ENCODE measurements at places on chromosomes 12 and 14.

GRCh38 chr14:73462048-73462715 is 3.8 kb upstream of the NUMB start:
- no peak for DNase-seq

GRCh38 chr14:68893566-68893965 is 85.5 kb downstream of the ACTN1 start:
- DNase-seq: no peak

DNA sequence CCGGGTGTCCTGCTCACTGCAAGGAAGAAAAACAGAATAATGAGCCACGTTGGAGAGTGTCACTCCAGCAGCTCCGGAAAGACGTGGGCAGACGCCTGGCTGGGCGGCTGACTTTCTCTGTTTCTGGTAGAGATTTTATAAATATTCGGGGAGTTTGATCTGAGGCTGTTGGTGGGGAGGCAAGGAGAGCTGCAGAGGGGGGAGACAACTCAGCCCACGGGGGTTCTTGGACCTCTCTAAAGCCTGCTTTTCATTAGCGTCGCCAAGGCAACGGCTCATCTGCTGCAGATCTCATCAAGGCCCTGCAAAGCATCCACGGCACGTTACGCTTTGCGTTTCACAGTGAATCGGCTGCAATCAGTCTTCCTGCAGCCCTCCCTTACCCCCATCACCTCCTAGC is 207.2 kb downstream of the ZFP36L1 start:
- DNase-seq: no peak

DNA sequence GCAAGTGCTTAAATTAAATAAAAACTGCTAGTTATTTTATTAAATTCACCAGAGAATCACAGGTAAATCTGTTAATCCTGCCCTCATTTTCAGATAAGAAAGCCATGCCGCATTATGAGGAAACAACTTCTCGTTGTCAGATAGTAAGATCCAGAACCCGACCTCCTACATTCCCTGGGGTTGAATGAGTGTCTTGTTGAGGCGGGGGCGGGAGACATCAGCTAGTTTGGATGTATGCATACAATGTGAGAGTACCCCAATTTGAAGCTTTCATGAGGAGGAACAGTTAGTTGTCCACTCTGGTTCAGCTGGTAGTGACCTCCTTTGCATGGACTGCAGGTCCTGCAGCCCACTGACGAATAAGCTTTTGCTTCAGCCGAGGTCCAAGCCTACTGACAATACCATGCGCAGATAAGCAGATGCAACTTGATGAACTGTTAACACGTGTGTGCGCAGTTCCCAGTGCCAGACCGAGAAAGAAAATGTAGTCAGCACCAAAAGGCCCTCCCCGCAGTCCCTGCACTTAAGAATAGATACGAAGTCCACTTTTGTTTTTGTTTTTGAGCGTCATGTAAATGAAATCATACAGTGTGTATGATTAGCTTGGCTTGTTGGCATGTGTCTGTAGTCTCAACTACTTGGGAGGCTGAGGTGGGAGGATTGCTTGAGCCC is 34.9 kb downstream of the EVL start:
- DNase-seq: no peak

- no peak for DNase-seq
Observed at GRCh38 chr12:96864335-96864734, 42.7 kb upstream of the NEDD1 start.

- DNase-seq: no peak
Observed at GRCh38 chr12:39161465-39162085, 256.2 kb upstream of the CPNE8 start.

DNA sequence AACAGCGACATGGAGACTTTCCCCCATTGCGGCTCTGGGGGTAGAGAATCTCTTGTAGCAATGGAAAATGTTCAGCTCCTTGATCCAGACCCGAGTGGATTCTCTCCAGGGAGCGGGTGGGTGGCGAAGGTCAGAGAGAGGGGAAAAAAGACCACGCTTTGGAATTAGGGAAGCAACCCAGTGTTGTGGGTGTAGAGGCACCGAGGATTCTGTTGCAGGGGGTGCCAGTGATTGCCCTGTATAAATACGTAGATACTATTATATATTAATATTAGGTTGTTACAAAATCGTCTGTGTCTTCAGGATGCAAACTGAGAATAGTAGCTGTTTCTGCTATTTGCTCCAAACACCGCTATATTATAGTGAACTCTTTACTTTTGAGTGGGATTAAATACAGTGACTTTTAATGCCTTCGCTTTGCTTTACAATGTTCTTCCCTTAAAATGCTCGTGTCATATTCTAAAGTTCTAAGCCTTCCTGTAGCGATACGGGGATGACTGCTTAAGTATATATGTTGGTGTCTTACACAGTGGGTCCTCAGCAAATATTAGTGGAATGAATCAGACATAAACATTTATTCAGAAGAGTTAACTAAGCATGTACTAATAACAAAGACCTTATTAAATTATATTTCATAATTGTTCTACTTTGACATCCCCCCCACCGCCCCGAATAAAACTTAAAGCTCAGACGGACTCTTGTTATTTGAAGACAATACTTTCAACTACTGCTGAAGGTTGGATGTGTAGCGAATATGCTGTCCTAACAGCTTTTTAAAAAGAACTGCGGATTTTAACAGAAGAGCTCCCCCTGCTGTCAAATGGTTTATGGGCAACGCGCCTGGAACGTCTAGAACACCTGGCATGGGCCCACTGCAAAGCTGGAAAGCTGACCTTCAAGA is 136.4 kb upstream of the KRAS start:
- peak; percentile 38 for DNase-seq

- no peak for DNase-seq
Observed at GRCh38 chr14:88864198-88864597, 39.7 kb downstream of the TTC8 start.

DNA sequence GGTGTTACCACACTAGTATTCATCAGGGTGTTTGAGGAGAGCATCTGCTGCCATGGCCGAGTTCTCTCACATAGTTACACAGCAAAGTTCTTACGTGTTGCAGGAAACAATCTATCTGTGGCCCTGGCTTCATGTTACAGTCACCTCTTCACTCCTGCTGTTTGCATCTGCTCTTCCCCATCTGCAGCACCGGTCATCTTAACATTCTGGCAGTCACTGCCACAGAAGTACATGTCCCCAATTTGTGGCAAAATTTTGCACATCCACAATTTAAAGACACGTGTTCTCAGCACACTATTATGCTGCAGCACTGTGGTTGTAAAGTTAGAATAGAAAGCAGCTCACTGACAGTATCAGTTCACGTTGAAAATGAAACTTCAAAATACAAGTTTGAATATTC is 23.2 kb downstream of the MAPK1IP1L start:
- DNase-seq: no peak

DNA sequence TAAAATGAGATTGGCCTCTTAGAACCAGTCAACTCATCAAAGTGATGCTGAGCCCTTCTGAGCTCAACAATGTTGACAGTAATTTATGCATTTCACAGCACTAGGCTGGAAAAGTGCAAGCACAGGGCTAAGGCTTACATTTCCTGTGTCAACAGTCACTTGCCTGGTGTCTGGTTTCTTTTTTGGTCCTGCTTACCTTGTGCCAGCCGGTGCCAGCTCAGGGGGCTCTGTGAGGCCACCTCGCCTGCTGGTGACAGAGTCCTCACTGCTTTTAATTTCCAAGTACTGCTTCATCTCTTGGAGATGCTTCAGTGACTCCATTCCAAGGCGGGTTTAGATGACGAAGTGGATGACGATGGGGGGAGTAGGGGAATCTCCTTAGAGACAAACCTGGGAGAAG is 53.1 kb upstream of the KCNA1 start:
- no peak for DNase-seq

GRCh38 chr14:74934476-74935359 is 11.7 kb upstream of the RPS6KL1 start:
- DNase-seq: no peak

DNA sequence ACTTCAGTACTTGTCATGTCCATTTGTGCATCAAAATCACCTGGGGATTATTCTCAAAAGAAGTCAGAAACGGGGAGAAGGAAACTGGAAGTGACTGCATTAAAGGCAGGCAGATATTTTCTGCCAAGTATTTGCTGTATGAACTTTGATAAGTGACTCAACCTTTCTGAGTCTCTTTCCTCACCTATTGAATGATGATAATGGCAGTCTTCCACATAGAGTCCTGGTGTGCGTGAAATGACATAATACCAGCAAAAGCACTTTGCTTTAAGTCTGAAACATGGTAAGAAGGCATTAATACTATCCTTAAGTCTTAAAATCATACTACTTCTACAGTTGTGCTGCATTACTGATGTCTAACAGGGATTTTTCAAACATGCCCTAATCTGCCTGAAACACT is 278.5 kb downstream of the ADAMTS20 start:
- no peak for DNase-seq

GRCh38 chr14:86902176-86902950 is 1090.6 kb downstream of the GALC start:
- DNase-seq: no peak

- no peak for DNase-seq
Observed at GRCh38 chr14:101500061-101500460, 61.2 kb upstream of the DIO3 start.

- no peak for DNase-seq
Observed at GRCh38 chr14:56894591-56894991, 84.3 kb upstream of the OTX2 start.

DNA sequence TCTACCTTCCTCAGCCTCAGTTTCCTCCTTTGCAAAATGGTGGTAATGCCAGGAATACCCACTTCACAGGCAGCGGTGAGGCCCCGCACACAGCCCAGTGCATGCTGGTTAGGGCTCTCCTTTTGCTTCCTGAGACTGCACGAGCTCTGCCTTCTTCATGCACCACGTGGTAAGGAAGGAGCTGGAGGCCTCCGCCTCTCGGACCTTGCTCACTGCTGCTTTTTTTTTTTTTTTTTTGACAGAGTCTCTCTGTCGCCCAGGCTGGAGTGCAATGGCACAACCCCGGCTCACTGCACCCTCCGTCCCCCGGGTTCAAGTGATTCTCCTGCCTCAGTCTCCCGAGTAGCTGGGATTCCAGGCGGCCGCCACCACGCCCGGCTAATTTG is 18.1 kb downstream of the TAMALIN start:
- DNase-seq: peak; percentile 22

GRCh38 chr14:34030864-34031263 is 80.0 kb upstream of the EGLN3 start:
- no peak for DNase-seq

DNA sequence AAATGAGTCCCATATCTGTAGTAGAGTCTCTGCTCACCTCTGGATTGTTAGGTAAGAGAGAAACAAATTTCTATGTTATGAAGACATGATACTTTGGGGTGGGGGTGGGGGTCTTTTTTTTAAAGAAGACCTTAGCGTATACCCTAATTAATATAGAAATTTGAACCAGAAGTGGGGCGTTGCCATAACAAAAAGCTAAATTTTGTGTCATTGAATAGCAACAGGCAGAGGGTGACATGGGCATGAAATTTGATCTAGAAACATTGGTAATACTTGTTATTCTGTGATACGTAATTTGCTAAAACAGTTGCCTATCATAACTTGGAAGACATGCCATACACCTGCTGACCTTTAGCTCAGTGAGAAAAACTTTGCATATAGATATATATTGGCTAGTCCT is 92.3 kb upstream of the SLC38A2 start:
- DNase-seq: no peak

- no peak for DNase-seq
Observed at GRCh38 chr12:43883748-43884147, 47.9 kb downstream of the TMEM117 start.

GRCh38 chr12:25063873-25064628 is 115.2 kb upstream of the BCAT1 start:
- no peak for DNase-seq

DNA sequence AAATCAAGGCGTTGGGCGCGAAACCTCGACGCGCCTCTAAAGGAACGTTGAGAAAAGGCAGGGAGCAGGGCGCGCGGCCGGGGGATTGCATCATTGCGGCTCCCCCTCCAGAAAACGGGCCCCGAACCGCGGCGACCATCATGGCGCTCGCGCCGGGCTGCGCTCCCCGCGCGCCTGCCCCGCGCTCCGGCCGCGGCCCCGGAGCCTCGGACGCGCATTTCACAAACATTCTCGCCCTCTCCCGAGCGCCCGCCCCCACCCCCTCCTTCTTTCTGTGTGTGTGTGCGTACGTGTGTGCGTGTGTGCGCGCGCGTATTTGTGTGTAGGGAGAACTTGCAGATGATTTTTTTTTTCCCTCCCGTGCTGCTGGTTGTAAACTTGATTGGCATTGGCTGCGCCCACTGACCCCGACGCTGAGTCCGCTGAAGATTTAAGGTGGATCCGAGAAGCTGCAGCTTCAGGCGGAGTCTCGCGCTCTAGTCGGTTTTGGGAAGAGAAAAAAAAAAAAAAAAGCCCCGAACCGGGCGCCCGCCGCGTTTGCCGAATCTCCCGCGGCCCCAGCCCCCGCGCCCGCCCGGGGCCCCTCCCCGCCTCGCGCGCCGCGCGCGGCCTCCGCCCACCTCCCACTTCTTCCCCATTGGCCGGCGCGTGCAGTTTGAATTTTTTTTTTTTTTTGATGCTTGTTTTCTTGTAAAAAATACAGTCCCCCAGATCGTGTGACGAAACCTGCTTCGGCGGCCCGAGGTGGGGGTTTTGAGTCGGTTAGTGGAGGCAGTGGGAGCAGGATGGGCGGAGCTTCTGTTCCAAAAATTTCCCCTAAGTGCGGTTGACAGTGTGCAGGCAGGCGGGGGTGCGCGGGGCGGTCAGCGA is 8.2 kb downstream of the CDKN1B start:
- DNase-seq: peak; percentile 75

- DNase-seq: no peak
Observed at GRCh38 chr14:67493092-67493717, 4.7 kb upstream of the TMEM229B start.

DNA sequence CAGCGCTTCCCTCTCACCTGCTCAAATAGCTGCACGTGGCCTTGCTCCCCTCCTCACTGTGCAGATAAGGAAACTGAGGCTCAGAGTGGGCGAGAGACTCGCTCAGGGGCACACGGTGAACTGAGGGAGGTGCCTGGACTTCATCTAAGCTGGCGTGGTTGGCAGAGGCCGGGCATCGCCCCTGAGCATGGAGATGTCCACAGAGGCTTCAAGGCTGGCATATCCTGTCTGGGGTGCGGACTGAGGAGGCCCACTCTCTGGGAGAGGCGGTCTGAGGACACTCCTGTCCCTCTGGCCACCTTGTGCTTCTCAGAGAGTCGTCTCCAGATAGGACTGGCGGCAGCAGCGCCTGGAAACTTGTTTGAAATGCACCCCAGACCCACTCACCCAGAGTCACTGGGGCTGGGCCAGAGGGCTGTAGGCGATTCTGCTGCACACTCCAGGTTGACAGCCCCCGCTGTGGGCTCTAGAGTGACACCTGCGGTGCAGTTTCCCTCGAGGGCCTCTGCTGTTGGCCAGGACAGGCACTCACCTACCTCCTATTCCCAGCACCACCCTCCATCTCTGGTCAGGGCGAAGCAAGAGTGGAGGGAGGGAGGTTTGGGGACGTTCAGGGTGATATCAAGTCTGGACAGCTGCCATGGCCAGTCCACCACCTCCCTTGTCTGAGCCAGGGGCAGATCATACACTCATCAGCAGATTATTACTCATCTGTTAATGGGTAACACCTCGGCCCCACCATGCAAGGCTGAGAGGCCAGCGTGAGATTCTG is 11.2 kb upstream of the LBHD2 start:
- no peak for DNase-seq

- no peak for DNase-seq
Observed at GRCh38 chr12:120856980-120857379, 47.2 kb downstream of the SPPL3 start.

GRCh38 chr12:19498099-19498498 is 58.8 kb downstream of the AEBP2 start:
- no peak for DNase-seq

GRCh38 chr14:75068294-75069120 is 934 bp upstream of the ZC2HC1C start:
- DNase-seq: no peak

- DNase-seq: no peak
Observed at GRCh38 chr14:100321473-100322137, 1.5 kb upstream of the SLC25A47 start.

- peak; percentile 47 for DNase-seq
Observed at GRCh38 chr12:48189331-48190125, 6.1 kb downstream of the CCDC184 start.

All from stimulated activated CD4-positive, alpha-beta T cell treated with anti-CD3 and anti-CD28 coated beads, Interleukin-15, amount 100 ng/mL, for 1 hour (primary cell).